ENCODE measurements at places on chromosomes 7 and 10.
A peak's percentile ranks its signal among the peaks of the same experiment; 100 is the strongest.

- no peak for DNase-seq
Measured at GRCh38 chr10:61248013-61248412, 205.2 kb downstream of the TMEM26 start.

DNA sequence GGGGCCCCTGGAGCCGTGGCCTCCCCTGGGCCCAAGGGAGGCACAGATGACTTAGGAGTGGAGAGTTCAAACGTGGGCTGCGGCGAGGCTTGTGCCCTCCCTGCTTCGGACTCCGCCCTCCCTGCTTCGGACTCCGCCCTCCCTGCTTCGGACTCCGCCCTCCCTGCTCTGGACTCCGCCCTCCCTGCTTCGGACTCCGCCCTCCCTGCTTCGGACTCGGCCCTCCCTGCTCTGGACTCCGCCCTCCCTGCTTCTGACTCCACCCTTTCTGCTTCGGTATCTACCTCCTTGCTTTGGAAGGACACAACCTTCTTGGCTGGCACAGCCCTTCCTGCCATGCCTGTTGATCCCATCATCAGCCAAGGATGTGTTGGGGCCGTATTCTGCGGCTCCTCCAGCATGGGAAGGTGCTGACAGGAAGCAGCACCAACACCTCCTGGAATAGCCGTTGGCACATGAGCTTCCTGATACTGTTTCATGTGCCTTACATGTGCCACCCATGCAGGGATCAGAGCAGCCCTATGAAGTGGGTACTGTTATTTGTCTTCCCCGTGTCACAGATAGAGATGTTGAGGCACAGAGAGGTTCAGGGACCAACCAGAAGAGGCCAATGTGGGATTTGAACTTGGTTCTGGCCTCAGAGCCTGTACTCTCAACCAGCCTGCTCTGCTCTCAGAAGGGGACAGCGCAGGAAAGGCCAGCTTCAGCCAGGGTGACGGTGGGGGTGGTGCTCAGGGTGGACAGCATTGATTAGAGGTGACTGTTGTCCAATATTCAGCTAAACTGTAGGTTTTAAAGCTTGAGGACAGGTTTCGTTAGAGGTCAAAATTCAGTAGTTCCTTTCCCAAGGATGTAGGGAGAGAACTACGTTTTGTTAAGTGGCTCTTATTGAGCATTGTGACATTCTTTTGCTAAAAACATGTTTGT, 114.5 kb downstream of the NKX6-2 start:
- DNase-seq: no peak

GRCh38 chr10:31179091-31179680, 139.8 kb upstream of the ZEB1 start:
- DNase-seq: no peak

DNA sequence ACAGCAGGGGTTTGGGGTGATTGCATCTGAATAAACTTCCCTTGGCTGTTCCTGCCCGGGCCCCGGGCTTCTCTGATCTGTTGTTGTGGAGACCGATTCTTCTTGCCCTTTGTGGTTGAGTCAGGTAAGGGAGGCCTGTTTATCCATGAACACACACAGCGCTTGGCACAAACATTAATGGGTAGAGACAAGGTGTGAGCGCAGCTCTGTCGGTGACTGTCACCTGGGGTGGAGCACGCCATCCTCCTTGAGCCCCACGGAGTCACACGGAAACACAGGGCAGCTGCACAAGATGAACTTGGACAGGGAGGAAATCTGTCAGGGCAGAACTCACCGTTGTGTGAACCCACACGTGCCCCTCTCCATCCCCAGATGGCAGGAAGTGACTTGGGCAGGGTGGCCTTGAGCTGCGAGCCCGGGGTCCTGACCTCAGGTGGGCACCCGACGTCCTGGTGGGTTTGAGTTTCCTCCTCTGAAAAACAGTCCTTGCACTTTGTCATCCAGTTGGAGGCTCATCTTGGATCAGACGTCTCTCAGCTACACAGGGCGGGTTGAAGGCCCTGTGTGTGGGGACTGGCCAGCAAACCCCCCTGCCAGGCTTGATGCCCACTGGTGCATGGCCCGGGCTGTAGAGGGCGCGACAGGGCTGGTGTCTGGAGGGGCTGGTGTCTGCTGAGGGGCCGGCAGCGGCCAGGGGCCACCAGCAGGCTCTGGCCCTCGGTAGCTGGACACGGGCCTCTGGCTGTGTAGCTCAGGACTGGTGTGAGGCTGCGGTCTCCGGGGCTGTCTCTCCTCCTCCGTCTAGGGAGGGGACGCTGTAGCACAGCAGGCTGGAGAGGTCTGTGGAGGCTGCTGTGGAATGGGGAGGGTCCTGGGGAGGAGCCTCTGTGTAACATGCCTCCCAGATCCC, 24.2 kb upstream of the SHH start:
- DNase-seq: no peak

GRCh38 chr10:121880895-121881294, 46.9 kb downstream of the ATE1 start:
- DNase-seq: no peak

- DNase-seq: no peak
Measured at GRCh38 chr10:98141484-98142073, 7.1 kb downstream of the R3HCC1L start.

- peak; percentile 22 for DNase-seq
Measured at GRCh38 chr7:74479066-74479781, 25.5 kb downstream of the GTF2IRD1 start.

DNA sequence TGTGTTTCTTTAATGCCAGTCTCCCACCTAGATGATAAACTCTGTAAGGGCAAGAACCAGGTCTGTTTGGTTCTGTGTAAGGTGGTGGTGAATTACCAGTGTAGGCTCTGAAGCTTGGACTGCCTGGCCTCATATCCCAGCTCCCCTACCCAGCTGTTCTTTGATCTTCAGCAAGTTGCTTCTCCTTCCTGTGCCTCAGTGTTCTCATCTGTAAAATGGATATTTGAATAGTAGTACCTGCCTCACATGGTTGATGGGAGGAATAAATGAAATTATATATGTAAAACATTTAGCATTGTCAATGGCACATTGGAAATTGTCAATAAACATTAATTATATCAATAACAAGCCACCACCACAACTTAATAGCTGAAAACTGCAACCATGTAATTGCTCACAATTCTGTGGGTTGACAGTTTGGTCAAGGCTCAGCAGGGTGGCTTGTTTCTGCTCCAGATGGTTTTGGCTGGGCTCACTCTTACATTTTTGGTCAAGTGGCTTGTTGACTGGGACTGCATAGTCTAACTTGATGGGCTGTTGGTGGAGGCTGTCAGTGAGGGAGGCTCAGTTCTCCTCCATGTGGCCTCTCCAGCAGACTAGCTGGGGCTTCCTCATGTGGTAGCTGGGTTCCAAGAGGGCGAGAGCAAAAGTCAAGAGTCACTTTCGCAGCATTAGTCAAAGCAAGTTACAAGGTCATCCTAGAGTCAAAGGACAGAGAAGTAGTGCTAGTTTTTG, 84.5 kb upstream of the DUSP5 start:
- DNase-seq: no peak

DNA sequence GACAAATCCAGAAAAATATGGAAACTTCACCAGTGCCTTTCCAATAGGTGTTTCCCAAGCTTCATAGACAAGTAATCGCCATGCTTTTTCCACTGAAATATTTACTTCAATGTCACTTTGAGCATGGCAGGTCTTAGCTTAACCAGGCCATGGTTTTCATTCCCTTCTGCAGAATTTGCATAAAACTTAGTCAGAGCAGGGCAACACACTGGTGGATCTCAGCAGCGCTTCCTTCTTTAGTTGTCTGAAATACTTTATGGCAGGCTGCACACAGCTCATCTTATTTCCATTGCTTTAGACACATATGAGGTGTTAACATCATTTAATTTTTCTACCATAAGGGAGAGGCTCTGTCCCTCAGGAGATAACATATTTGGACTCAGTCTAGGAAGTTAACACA, 102.9 kb upstream of the AHR start:
- DNase-seq: no peak

GRCh38 chr10:88853155-88853881, 1.7 kb upstream of the ANKRD22 start:
- no peak for DNase-seq

- DNase-seq: no peak
Measured at GRCh38 chr7:150745086-150745485, 7.9 kb downstream of the GIMAP5 start.

- DNase-seq: no peak
Measured at GRCh38 chr10:71371750-71372166, 25.0 kb upstream of the CDH23 start.

- no peak for DNase-seq
Measured at GRCh38 chr10:115125505-115125904, 32.3 kb downstream of the ATRNL1 start.

GRCh38 chr7:55435466-55435865, 70.3 kb downstream of the LANCL2 start:
- DNase-seq: no peak

- peak; percentile 63 for DNase-seq
Measured at GRCh38 chr10:101006593-101007098, 7.0 kb downstream of the LZTS2 start.

GRCh38 chr7:116528008-116528789, 3.4 kb downstream of the CAV1 start:
- no peak for DNase-seq

- no peak for DNase-seq
Measured at GRCh38 chr10:4316161-4316810, 509.7 kb upstream of the AKR1E2 start.

- no peak for DNase-seq
Measured at GRCh38 chr7:537911-538634, 18.4 kb upstream of the PDGFA start.

DNA sequence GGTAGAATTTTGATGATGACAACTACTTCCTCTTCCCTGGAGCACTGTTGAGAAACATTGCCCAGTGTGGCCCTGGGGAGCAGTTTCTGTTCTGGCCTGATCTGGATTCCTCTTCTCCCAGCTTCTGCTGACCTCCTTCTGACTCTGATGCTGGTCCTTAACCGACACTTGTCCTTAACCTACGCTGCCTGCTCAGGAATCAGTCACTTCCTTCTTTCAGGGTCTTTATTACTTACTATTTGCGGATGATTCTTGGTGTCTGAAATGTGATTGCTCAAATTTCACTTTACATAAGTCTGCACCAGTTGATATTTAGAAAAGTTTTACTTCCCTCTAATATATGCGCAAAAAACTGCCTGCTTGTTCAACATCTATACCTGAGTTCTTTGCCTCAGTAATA, 164.1 kb downstream of the PTEN start:
- no peak for DNase-seq

DNA sequence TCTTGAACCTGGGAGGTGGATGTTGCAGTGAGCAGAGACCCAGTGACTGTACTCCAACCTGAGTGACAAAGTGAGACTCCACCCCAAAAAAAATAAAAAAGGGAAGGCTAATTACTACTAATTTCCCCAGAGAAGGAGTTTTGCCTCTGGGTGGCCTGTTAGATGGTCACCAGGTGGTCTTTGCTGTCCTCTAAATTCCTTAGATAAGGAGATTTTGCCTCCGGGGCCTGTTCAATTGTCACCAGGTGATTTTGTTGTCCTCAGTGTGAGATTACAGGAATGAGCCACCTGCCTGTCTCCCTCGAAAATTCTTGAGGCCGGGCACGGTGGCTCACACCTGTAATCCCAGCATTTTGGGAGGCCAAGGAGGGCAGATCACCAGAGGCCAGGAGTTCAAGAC, 24.4 kb upstream of the ZMIZ2 start:
- DNase-seq: no peak

DNA sequence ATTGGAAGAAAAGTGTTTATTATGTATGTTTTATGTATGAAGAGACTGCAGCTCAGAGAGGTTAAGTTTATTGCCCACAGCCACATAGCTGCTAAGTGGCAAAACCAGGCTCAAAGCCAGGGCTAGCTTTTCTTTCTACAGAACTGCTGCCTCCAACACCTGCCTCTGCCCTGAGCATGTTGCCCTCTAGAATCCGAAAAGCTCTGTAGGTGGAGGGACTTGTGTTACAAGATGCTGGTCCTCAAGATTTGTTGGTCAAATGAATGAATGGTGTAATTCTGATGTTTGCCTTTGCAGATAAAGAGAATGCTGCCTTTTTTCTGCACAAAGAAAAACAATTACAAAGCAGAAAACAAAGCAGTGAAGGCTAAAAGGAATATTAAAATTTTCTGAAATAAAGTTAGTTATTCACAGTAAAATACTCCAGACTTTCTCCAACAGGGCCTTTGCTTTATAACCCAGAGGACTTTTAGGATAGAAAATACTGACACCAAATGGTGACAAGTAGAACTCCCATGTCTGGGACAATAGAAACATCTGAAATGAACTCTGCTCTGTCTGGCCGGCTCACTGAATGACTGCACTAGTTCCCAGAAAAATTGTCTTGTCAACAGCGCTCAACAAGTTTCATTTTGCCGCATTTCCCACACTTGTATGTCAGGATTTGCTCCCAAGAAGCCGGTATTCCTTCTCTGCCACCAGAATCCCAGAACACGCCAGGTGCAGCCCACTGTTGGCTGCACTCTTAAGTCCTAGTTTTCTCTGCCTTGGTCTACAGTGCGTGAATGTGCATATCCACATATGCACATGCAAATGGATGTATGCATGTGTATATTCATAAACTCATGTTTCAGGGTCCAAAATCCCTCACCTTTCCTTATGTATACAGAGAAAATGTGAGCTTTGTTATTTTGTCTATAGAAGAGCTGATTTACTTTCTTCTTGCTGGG, 11.0 kb upstream of the DNTT start:
- DNase-seq: no peak

GRCh38 chr7:104960741-104961448, 53.1 kb upstream of the KMT2E start:
- no peak for DNase-seq

DNA sequence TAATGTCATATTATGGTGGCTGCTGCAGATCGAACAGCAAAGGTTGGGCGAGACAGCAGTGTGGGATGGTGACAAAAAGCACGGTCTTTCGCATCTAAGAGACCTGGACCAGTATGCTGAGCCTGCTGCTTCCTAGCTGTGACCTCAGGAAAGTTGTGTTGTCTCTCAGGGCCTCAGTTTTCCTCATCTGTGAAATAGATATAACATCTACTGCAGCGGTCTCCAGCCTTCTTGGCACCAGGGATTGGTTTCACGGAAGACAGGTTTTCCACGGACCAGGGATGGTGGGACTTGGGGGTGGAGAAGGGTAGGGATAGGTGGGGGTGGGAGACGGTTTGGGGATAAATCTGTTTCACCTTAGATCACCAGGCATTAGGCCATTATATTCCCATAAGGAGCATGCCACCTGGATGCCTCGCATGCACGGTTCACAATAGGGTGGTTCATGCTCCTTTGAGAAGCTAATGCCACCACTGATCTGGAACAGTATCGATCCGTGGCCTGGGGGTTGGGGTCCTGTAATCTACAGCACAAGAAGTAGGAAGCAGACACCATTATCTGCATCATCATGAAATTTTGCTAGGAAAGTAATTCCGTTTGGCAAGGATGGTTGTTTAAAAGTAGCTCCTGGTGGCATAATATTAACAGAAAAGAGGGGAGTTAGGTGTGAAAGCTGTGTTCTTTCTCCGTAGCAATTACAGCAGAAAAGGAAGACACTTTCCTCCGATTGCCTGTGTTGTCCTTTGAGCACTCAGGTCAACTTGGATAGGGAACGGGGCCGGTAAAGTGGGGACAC, 10.8 kb downstream of the KLF6 start:
- DNase-seq: no peak
